Stimulated activated CD8-positive, alpha-beta memory T cell treated with anti-CD3 and anti-CD28 coated beads, Interleukin-2, amount 100 ng/mL, for 48 hours (primary cell): ENCODE measurements at places on chromosomes 11 and 22.

DNA sequence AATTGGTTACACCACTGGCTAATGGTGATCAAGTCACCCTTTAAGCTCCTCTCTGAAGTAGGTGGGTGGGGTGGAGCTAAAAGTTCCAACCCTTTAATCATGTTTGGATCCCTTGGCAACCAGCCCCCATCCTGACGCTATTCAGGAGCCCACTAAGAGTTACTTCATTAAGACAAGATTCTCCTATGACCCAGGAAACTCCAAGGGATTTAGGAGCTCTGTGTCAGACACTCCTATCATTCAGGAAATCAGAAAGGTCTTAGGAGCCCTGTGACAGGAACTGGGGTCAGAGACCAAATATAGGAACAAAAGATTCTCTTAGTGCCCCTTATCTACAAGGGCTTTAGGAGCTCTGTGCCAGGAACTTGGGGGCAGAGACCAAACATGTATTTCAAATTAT, 141.3 kb downstream of the ATG16L2 start:
- no peak for DNase-seq

DNA sequence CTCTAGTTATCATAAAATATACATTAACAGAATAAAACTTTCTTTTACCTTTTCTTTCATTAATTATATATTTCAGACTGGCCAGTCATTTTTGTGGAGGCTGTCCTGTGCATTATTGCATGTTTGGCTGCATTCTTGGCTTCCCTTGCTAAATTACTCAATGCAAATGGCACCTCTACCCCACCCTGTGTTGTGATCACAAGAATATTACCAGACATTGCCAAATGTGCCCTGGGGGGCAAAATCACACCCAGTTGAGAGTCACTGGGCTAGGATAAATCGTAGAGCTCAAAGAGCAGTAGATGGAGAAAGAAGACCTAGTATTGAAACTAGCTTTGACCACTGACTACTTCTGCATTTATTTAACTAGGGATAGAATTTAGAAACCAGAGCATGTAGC, 1257.8 kb upstream of the TENM4 start:
- DNase-seq = no peak

- no peak for DNase-seq
Observed at GRCh38 chr11:120248551-120249278, 8.8 kb downstream of the POU2F3 start.

DNA sequence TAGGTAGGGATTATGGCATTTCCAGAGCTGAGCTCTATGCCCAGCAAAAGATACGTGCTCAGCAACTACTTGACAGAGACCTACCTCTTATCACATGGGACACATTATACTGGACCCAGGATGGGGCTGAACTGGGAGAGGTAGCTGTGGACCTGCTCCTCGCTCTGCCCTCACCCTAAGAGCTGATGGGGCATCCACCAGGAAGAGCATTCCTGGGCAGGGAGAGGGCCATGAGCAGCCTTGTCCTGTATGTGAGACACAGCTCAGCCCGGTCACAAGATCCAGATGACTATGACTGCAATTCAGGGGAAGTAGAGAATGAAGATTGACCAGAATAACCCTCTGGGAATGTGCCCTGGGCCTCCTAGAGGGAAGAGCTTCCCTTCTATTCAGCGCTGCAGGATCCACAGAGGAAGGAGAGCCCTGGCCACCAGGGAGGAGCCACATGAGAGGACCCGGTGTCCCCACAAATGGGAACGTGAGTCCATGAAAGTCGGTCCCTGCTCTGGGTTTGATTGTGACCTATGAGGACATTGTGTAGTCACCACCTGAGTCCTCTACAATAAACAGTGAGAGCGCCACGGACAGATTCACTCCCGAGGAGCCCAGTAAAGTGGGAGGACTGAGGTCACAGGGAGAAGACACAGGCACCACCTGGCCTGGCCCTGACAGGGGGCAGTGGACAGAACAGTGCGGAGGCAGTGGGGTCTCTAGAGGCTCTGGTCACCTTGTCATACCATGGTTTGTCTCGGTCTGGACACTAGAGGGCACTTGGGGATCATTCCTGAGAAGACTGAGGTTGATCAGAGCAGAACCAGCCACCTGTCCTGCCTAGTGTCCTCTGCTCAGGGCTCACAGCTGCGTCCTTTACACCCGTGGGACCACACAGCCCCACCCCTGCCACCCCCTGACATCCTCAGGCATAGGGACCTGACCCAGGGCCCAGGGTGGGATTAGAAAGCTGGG, 99.5 kb downstream of the ZNF280B start:
- DNase-seq = no peak

- DNase-seq = no peak
Observed at GRCh38 chr11:46701078-46701654, 335 bp downstream of the ZNF408 start.

GRCh38 chr11:8013833-8014232, 26.7 kb downstream of the EIF3F start:
- DNase-seq = no peak

DNA sequence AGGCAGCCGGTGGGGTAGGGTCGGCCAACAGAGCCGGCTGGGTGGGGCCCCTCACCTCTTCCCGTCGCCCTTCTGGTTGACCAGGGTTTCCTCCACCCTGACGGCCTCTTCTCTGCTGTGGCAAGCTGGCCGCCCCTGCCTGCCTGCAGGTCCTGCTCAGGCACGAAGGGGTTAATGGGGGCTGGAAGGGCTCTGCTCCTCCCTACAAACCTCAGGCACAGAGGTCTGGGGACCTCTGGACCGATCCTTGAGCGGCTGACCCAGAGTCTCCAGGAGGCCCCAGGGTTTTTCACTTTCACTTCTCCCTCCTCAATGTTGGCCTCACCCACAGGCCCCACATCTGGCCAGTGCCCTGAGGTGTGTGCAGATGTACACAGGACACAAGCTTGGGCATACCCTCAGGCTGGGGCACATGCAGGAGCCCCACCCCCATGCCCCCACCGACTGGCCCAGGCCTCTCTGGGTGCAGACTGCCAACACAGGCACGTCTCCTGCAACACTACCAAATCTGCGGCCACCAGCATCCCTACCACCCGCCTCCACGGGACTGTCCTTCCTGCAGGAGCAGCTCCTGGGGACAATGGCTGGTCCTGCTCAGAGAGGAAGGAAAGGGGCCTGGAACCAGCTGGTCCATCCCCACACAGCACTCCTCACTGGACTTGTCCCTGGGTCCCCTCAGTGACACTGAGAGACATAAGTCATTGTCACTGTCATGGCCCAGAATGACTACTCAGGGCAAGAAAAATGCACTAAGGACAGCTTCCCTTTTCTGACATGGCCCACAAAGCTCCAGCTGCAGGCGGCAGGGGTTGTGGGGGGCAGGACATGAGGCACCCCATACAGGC, 3.2 kb upstream of the TBX1 start:
- no peak for DNase-seq

DNA sequence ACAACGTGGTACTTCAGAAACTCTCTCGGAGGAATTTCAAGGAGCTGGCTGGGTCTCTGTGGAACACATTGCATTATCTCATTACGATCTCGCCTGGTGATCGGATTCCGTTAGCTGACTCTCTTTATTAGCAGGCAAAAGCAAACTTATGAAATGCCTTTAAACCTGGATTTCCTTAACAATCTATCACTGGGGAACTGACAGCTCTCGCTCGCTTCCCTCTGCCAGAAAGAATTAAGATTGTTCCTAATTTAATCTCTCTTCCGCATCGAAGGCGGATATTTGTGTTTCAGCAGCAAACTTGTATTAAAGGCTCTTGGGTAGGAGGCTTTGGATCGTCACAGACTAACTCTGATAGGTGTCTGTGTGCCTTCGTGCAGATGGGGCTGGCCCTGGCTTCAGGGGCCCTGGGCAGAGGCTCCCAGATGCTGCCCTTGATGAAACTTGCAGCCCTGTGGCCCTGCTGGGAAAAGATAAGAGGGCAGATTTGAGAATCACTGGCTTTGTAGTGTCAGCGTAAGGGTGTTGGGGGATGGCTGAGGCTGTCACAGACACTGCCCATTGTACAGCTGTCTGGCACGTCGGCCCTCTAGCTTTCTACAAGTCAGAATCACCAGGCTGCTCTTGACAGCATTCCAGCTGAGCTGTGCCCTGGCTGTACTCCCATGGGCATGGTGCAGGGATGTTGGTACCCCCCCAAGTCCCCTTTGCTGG, 162.2 kb upstream of the NECTIN1 start:
- DNase-seq = no peak

GRCh38 chr11:120517801-120518291, 6.3 kb downstream of the GRIK4 start:
- no peak for DNase-seq

DNA sequence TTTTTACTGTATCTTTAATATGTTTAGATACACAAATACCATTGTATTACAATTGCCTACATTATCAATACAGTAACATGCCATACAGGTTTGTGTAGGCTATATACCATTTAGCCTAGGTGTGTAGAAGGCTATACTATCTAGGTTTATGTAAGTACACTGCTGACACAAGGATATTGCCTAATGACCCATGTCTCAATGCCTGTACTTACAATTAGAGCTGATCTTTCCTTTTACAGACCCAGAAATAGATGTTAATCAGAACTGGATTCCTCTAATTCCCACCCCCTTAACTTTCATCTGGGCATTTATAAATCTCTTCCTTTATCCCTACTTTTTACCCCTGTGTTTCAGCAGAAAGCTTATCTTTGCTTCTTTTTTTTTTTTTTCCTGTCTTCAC, 229.5 kb downstream of the METTL15 start:
- no peak for DNase-seq

GRCh38 chr22:49799431-49800075, 28.1 kb downstream of the BRD1 start:
- DNase-seq = no peak

DNA sequence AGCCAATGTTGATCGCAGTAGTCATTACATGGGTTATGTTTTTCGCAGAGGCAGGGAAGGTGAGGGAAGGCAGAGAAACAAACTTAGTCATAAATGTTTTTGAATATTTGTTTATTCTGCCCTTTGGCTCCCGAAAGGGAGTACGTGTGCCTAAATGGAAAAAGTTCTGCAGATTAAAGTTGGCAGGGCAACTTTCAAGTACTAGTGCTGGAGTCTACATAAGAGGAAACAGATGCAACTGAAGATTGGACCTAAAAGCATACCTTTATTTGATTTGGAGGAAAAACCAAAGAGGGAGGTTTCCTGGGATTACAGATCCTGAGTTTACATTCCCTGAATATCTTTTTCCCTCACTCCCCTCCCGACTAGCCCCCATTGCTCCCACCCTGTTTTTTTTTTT, 5.7 kb downstream of the HSD17B12 start:
- no peak for DNase-seq

DNA sequence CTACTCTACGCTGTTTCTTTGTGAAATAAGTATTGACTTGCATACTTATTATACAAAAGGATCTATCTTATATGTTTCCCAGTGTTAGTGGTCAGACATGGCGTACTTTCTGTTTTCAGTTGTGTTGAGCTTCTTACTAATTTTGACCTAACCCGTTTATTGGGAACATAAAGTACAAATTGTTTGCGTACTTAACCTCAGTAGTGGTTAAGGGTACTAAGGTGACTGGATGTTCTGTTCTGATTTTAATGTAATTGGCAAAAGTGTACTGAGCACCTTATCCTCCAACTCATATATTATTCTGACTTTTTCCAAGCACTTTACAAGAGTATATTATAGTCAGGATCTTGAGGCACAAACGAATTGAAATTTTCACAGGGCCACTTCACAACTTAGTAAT, 17.2 kb downstream of the TBCEL start:
- DNase-seq = no peak

GRCh38 chr11:132459736-132460135, 1072.6 kb downstream of the OPCML start:
- DNase-seq = no peak

DNA sequence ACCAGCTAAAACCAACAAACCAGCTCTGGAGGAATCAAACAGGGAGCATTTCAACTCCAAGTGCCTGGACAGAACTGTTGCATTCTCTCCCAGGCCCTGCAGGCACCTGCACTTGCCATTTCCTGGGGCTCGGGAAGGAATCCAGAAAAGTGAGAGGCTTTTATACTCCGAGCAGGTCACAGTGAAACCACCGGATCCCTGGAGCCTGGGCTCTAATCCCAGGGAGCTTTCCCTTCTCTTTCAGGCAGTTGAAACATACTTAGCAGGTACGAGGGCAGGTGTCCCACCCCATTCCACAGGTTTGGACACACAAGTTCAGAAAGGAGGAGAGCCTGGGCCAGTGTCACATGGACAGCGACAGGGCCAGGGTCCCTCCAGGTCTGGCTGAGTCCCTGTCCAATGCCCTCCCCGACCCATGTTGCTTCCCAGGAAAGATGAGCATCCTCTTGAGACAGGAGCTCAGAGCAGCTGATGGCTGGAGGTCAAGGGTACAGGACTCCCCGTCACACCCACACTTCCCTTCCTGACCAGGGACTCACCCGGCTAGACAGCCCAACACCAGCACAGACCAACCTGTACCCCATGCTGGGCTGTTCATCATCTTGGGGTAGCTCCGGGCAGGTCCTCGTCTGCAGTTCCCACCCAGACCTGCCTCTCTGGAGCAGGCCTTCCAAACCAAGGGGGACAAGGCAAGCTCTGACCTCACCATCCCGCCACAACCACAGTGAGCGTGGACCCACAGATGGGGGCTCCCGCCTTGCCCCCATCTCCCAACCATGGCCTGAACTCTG, 49.9 kb upstream of the CD5 start:
- DNase-seq = no peak

- DNase-seq = no peak
Observed at GRCh38 chr11:3143136-3143880, 21.8 kb downstream of the OSBPL5 start.

GRCh38 chr22:38751066-38751421, 4.8 kb downstream of the SUN2 start:
- DNase-seq = no peak

- no peak for DNase-seq
Observed at GRCh38 chr11:44780940-44781631, 54.3 kb downstream of the TSPAN18 start.
